ENCODE measurements at places on chromosomes 5 and 9.

GRCh38 chr9:124257844-124258606, at the start of gene NEK6:
NEK6 (plus strand) TSS chr9:124257949; CDS start chr9:124301965, 44,016 bp downstream.
- no peak for DNase-seq

- no peak for DNase-seq
These were observed 1.4 kb downstream of the NR3C1 start for GRCh38 chr5:143402017-143402552.

DNA sequence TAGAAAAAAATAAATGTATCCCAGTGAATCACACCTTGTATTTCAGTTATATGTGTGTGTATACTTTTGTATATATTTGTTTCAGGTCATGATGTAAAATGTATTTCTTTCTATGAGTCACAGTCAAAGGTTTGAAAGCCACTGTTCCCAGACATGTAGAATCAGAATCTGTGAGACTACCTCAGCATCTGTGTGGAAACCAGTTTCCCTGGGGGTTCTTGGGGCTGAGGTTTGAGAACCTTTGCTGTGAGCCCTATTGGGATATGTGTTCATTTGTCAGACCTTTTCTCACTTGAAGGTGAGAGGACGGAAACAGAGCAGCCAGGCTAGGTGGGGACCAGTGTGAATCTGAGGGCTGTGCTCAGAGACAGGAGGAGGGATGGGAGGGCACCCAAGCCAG, 78.7 kb upstream of the SAP30L start:
- no peak for DNase-seq

- DNase-seq = no peak
These were observed 13.9 kb downstream of the PIK3R1 start for GRCh38 chr5:68229416-68229815.

DNA sequence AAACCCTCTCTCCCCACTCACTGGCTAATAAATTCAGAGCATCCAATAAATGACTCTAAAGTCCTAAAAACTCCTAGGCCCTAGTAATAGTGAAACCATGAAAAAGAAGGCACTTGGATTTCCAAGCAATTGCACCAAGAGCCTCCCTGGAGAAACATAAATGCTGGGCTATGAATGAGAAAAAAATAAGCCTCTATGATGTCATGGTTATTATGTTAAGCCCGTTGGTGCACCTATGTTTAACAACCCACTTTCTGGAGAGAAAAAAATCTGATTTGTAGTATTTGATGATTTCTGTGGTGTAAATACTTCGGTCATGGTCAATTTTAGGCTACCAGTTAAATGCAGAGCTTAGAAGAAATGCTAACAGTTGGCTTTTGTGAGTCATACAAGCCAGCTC, 8.4 kb downstream of the CFAP90 start:
- no peak for DNase-seq

- DNase-seq = no peak
These were observed 47.3 kb downstream of the PRLR start for GRCh38 chr5:35182910-35183535.

- DNase-seq = no peak
These were observed 22.2 kb downstream of the BHMT start for GRCh38 chr5:79133657-79134451.

DNA sequence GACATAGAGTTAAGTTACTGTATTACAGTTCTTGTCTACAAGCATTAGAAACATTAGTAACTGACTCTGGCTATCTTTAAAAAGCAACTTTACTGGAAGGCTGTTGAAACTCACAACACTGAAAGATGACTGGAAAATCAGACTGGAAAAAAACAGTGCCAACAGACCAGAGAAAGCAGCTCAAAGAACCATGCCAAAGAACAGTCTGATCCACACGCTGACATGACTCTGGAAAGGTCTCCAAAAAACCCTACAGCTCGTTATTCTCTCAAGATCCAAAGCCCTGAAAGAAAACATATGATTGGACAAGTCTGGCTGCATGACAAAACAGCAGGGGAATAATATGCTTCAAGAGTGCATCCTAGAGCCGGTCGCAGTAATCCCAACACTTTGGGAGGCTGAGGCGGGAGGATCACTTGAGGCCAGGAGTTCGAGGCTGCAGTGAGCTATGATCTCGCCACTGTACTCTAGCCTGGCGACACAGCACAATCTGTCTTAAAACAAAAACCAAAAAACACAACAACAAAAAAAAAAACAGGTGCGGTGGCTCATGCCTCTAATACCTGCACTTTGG, 5.6 kb downstream of the GOLPH3 start:
- DNase-seq = no peak

DNA sequence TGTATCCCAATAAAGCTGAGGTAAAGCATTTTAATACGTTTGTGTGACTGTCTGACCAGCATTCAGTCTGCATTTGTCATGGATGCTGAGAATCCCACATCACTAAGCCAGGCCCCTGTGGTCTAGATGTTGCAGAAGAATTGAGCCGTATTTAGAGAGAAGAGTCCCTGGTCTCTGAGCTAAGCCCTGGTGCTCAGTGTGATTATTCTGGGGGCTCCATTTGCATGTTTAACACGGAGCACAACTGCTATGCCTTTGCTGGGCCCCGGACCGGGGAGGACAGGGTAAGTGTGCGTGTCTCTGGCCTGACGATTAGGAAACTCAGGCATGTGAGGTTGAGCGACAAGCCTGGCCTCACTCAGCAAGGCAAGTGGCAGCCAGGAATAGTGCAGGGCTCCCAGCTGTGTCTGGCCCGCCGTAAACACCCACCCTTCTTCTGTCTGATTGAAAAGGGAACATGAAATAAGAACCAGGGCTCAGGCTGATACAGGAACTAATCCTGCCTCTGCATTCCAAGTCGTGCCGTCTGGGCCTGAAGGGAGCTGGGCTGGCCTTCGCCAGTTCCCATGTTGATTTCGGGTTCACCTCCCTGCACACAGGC, 22.3 kb downstream of the FAM78A start:
- DNase-seq = no peak

DNA sequence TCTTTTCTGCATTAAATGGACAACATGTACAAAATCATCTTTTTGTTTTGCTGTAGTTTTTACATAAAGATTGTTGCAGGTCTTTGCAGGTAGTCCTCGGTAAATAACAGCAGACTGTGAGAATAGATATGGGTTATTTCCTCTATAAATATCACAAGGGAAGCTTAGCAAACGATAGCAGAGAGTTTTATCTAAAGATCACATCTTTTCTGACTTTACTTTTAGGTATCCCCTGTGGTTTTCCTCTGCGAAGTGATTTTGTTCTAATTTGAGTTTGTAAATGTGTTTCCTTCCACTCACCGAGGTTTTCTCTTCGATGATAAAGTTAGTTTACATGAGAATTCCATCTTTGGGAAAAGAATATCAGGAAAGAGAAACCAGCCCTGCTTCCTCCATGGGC, 109.6 kb downstream of the EGFLAM start:
- DNase-seq = no peak

GRCh38 chr5:150498501-150498900, 9.4 kb upstream of the NDST1 start:
- DNase-seq = no peak

DNA sequence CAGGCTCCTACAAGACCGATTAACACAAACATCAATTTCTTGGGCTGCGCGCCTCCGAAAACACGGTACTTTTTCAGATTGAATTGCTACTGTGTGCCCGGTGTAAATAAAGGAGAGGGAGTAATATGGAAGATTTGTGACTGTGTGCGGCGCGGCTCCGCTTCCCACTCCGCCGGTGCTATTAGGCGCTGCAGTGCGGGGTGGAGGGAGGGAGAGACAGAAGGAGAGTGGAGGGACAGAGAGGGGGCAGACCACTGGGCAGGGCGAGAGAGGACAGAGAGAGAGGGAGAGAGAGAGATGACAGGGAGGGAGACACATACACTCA, 24.7 kb upstream of the RNU6ATAC start:
- no peak for DNase-seq

DNA sequence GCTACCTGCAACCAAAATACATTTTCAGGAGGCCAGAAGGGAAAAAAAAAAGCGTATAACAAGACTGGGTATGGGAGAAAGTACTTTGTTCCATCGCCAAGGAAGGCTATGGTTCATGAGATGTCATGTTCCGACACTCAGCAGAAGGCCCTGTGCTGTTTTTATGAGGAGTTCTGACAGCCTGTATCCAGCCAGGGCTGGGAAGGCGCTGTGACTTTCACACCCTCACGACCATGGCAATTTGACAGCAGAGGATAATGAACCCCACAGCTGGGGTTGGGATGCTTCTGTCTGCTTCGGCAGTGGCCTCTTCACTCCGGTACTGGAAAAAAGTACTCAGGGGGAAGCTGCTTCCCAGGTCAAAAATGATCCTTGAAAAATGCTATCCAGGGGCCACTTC, 154.4 kb downstream of the PRELID2 start:
- no peak for DNase-seq

DNA sequence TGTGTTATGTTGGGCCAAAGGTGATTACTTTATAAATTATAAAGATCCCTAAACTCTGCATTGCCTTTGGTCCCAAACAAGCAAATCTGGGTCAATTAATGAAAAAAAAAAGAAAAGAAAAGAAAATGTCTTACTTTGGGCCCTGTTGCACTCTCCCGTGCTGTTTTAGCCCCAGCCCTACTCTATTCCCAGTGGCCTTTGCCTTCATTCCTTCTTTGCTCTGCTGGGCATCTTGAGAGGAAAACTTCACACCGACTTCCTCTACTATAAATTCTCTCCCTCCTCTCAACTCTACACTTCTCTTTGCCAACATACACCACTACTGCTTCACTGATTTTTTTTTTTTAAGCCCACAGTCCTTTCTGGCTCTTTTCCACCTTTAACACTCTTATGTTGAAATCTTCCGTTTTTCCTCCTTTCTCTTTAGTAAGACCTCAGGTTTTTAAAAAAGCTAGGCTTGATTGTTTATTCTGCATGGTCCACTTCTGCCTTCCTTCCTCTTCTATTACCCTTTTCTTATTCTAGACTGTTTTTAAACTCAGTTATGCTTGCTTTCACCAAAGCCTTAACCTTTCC, 4.5 kb upstream of the MSMP start:
- DNase-seq = no peak

Data from esophagus squamous epithelium (tissue), 5 donors.